Caco-2 (cell line): ENCODE measurements at places on chromosomes 16 and 17.

DNA sequence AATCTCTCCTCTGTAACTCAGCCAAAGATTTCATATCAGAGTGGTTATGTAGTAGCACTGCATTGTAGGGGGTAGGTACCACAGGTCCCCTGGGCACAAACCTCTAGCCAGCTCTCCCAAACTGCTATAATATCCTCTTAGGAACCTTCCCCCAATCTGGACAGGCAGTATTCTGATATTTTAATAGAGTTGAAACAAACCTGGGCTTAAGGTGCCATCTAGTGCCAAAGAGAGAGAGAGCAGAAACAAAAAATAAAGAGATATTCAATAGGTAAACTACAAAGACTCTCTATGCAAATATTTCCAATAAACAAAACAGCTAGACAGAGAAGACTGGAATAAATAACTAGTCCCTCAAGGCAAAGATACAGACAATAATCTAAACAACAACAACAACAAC, 1070.0 kb downstream of the CDH11 start:
- peak; percentile 13 for DNase-seq
- no peak overlapping the region for H3K27ac ChIP-seq
- H3K4me1 ChIP-seq: no peaks in the 10 kb centered on the region
- H3K4me3 ChIP-seq: no peak overlapping the region
- H3K36me3 ChIP-seq: no peaks in the 10 kb centered on the region
- no peaks in the 10 kb centered on the region for H3K27me3 ChIP-seq

DNA sequence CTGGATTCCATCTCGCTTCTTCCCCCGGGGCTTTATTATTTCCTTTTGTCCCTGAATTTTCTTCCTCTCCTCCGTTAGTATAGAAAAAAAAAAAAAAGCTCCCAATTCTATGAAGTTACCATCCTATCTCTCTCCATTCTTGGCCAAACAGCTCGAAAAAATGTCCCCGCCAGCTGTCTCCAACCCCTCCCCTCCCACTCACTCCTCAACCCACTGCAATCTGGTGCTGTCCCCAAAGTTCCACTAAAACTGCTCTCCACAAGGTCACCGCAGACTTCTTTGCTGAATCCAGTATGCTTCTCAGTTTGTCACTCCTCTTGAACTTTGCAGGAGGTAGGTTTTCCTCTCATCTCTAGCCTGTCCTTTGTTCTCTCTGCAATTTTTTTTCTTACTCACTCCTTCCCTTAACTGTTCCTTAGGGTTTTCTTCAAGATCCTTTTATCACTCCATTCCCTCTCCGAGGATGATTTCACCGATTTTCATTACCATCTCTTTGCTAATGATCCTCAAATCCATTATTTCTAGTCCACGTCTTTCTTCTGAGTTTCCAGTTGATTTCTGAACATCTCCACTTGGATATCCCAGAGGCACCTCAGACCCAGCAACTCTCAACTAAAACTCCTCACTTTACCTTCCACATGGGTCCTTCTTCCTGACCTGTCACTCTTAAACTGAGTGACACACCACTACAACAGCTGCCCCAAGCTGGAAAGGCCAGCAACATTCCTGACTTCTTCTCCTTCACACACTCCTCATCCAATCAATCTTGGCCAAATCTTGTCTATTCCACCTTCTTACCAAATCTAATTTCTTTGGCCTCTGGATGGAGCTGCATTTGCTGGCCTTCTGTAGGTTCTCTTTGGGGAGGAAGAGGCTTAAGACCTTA, 1.5 kb upstream of the SUMO2 start:
- H3K4me3 ChIP-seq: no peak overlapping the region
- peaks cover 2% of the 10 kb centered on the region for H3K36me3 ChIP-seq
- H3K4me1 ChIP-seq: peaks cover 18% of the 10 kb centered on the region
- no peak for DNase-seq
- H3K27me3 ChIP-seq: no peaks in the 10 kb centered on the region

DNA sequence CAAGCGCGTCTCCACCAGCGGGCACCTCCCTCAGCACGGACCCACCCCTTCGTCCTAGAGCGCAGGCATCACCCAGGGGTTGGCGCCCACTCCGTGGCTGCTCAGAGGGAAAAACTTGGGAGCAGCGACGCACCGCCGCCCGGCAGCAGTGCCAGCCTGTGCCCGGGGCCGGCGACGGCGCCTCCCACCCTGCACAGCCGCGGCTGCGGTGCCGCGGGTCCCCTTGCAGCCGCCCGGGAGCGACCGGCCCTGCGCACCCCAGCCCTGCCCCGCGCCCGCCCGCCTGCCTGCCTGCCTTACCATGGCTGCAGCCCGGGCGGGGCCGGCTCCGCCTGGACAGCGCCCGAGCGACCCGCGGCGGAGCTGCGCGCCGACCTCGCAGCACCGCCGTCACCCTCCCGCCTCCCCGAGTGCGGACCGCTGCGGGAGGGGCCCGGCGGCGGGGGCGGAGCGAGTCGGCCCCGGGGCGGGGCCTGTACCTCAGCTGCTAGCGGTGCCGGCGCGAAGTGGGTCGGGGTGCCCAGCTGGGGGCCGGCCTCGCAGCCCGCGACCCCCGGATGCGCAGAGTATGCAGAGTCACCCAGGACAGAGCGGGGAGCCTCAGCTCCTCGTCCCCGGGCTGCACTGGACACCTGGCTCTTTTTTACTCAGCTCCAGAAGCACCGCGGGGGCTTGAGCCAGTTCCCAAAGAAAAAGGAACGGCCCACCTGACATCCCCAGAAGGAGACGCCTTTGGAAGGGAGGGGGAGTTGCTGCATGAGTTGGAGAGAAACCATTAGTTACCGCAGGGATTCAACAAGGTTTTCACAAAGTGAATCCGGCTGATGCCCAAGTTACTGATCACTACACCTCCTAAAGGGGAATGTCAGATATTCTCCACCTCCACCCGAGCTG, 17.5 kb upstream of the MTMR4 start:
- H3K4me1 ChIP-seq: peaks cover 34% of the 10 kb centered on the region
- no peaks in the 10 kb centered on the region for H3K36me3 ChIP-seq
- peak; percentile 58 for DNase-seq
- peak overlapping the region; percentile 33 for H3K4me3 ChIP-seq
- H3K27me3 ChIP-seq: no peaks in the 10 kb centered on the region
- no peak overlapping the region for H3K27ac ChIP-seq

DNA sequence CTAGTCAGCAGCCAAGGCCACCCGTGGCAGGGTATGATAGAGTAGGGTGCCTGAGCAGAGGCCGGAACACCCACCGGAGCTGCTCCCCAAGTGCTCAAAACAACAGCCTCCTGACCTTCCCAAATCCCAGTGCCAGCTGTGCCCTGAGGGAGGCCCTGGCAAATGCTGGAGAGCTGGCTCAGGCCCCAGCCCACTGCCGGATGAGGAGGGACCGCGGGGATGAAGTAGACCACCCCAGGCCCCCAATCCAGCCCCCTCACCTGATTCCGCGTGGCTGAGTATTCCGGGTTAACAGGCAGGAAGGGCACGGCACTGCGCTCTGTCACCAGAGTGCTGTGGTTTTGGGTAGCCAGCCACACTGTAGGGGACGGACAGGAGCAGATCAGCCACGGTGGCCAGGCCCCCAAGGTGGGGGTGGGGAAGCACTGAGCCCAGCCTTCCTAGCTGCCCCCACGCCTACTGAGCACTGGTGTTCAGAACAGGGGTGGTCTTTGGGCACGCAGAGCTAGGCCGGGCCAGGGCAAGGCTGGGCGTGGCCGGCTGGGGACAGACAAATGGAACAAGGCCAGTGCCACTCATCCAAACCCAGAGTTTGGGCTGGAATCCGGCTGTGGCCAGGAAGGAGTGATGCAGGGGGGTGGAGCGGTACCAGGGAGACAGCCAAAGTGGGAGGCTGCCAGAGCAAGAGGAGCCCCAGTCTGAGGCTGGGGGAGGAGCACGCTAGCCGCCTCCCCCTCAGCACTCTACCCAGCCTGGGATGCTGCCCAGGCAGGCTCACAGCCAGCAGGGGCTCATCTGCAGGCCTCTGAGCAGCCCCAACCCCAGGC, 9.1 kb downstream of the TP53I13 start:
- H3K4me3 ChIP-seq: no peak overlapping the region
- H3K27ac ChIP-seq: no peak overlapping the region
- no peak for DNase-seq
- H3K36me3 ChIP-seq: peaks cover 3% of the 10 kb centered on the region
- peaks cover 10% of the 10 kb centered on the region for H3K4me1 ChIP-seq

DNA sequence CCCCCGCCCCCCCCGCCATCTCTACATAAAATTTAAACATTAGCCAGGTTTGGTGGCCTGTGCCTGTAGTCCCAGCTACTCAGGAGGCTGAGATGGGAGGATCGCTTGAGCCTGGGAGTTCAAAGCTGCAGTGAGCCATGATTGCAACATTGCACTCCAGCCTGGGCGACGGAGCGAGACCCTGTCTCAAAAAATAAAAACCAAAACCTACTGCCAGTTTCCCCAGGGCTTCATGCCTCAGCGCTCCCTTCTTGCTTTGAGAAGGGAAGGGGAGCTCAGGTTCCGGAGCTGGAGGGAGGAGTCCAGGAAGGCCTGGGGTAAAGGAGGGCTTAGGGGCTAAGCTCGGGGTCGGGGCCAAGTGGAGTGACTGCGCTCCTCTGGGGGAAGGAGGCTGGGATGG, 20.5 kb downstream of the PLCD3 start:
- H3K4me1 ChIP-seq: peaks cover 7% of the 10 kb centered on the region; the same call in 1 of the 2 replicates
- no peaks in the 10 kb centered on the region for H3K27me3 ChIP-seq
- no peaks in the 10 kb centered on the region; the same call in 1 of the 2 replicates for H3K36me3 ChIP-seq
- DNase-seq: no peak
- peak overlapping the region; percentile 2 for H3K27ac ChIP-seq

DNA sequence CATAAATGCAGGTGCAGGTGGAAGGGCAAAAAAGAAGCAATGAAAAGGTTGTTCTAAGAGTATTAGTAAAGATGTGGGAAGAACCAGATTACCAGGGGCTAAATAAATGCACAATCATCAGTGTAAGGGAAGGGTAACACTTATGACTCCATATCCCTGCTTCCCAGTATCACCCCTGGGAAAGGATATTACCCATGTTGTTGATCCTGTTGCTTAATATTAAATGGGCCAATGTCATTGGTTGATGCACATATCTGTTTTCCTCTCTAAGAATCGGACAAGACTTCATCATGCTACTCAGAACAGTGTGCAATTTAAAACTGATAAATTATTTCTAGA, 34.7 kb upstream of the ABCA6 start:
- no peaks in the 10 kb centered on the region for H3K27me3 ChIP-seq
- H3K36me3 ChIP-seq: no peaks in the 10 kb centered on the region; the same call in 1 of the 2 replicates
- peaks cover 19% of the 10 kb centered on the region for H3K4me1 ChIP-seq

DNA sequence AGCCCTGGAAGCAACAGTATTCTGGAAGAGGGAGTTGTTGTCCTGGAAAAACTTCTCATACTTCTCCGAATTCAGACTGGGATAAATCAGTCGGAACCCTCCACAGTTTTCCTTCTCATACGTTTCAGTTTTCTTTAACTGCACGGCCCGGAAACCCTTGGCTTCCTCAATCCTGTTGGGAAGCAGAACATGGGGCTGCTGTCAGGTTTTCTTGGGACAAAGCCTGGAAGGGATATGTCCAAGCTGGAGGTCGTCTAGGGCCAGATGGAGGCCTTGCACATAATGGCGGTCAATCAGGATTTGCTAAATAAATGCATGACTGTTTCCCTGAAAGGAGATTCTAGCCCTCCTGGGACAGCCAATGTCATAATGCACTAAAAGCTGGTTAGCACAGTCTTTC, 29.2 kb downstream of the TTLL6 start:
- no peak overlapping the region for H3K27ac ChIP-seq
- peaks cover 23% of the 10 kb centered on the region for H3K4me1 ChIP-seq
- no peaks in the 10 kb centered on the region for H3K36me3 ChIP-seq
- DNase-seq: no peak
- H3K4me3 ChIP-seq: no peak overlapping the region
- no peaks in the 10 kb centered on the region for H3K27me3 ChIP-seq

GRCh38 chr17:76046064-76046463, 19.0 kb upstream of the EVPL start:
- H3K4me3 ChIP-seq: no peak overlapping the region
- no peak overlapping the region for H3K27ac ChIP-seq
- H3K27me3 ChIP-seq: no peaks in the 10 kb centered on the region
- H3K36me3 ChIP-seq: peaks cover 3% of the 10 kb centered on the region
- DNase-seq: no peak

DNA sequence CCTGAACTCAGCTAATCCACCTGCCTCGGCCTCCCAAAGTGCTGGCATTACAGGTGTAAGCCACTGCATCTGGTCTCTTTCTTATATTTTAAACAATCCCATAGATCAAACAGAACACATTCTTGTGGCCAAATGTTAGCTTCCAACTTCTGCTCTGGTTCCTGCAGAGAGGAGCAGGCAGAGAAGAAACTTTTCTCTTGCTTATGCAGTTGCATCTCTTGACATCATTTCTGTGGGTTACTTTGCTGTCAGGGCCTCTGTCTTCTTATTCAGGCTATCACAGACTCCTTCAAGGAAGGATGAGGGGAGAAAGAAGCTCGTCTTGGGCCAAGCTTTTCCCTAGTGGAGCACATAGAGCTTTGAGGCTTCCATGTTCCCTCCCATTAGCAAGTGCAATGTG, 7.8 kb downstream of the HSD17B2 start:
- no peak for DNase-seq
- H3K36me3 ChIP-seq: peaks cover 1% of the 10 kb centered on the region; the same call in 1 of the 2 replicates
- H3K4me3 ChIP-seq: no peak overlapping the region
- H3K4me1 ChIP-seq: peaks cover 18% of the 10 kb centered on the region

DNA sequence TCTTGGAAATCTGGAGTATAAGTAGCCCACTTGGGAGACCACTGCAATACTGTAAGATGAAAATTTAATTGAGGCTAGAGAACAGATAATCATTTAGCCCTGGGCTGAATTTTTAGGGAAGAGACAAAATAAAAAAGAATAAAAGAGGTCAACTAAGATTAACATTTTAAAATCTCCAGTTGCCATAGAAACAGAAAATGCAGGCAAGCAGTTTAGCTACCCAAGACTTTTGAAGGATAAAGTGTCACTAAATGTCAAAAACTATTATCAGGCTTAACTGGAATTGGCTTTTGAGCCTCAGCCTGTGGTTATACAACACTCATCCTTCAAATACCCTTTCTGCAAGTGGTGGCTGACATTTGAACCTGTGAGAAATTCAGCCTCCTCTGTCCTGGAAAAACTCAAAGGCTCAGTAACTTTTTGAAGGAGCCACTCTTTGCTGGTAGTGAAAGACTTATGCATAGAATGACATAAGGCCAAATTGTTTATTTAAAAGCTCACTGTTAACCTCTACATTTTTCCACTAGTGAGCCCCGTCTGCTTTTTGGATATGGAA, 220.7 kb upstream of the KCNJ16 start:
- no peak overlapping the region for H3K27ac ChIP-seq
- H3K36me3 ChIP-seq: no peaks in the 10 kb centered on the region; the same call in 1 of the 2 replicates
- no peak for DNase-seq

DNA sequence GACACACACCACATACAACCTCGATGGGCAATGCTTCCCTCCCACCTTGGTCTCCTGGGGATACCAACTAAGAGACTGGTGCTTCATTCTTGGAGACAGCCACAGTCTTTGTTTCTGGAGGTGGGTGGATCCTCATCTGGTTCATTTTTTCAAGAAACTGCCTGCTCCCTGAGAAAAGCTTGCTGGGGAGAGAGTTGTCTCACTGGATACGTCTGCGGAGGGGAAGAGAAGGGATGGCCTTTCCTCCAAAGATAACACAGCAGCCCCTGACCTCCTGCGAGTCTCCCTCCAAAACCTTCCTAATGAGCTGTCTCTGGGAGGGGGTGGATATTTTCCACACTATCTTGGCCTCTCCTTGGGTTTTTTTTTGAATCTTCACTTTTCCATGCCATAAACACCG, 221.2 kb downstream of the SOX9 start:
- H3K27me3 ChIP-seq: no peaks in the 10 kb centered on the region
- no peaks in the 10 kb centered on the region for H3K36me3 ChIP-seq
- H3K4me3 ChIP-seq: no peak overlapping the region
- DNase-seq: no peak
- no peak overlapping the region for H3K27ac ChIP-seq

- no peaks in the 10 kb centered on the region for H3K36me3 ChIP-seq
- no peak overlapping the region for H3K27ac ChIP-seq
- DNase-seq: no peak
- no peaks in the 10 kb centered on the region for H3K27me3 ChIP-seq
- no peak overlapping the region for H3K4me3 ChIP-seq
Measured at GRCh38 chr16:7571366-7571765, 238.7 kb downstream of the RBFOX1 start.
